Activated CD4-positive, alpha-beta memory T cell treated with anti-CD3 and anti-CD28 coated beads for 36 hours (primary cell): ENCODE measurements at places on chromosomes 6 and 20.

DNA sequence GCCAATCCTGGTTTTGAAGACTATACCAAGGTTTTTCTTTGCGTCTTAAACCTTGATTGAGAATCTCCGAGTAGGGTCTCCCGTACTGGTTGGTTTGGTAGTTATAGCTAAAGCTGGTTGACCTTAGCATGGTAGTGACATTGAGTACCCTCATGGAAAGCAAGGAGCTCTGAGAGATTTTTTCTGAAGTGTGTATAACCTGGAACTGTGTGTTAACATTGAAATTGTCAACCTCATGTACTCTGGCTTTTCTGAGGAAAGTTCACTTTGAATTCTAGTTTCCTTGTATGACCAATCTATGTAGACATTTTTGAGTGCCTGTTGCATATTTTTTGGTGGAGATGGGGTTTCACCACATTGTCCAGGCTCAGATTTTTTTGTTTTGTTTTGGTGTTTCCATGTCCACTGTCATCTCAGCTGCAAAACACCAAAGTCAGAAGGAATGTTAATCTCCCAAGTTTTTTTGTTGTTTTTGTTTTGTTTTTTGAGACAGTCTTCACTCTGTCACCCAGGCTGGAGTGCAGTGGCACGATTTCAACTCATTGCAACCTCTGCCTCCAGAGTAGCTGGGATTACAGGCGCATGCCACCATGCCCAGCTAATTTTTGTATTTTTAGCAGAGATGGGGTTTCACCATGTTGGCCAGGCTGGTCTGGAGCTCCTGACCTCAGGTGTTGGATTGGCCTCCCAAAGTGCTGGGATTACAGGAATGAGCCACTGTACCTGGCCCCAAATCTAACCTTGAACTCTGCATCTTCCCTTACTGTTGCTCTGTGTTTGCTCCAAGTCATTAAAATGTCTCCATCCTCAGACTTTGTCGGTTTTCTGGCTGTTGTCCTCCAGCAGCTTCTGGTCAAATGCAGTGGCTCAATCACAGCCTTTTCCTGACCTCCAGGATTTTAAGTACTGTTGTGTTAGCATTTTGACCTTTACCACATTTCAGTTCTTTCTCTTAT lies 4.3 kb downstream of the RPS12 start:
- DNase-seq = no peak

DNA sequence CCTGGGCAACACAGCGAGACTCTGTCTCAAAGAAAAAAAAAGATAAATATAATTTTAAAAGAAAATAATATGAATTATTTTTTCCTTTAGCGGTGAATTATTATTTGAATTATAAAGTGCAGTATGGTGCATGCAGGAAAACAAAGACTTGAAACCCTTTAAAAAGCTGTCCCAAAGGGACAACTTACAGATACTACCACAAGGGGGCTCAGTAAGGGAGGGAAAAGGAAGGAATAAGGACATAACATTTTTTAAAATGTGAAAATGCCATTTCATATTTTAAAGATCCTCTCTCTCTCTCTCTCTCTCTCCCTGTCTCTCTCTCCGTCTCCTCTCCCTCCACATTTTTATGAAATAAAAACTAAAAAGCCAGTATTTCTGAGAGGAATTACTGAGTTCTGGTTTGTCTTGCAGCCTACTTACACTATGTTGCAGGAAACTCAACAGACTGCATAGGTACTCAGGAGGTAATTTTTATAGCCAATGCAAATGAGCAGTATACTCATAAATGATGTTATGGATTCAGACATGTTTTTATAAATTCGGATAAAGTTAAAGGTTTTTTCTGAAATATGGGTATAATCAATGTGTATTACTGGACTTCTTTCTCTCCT lies 455.0 kb upstream of the GJE1 start:
- DNase-seq = no peak

GRCh38 chr6:12909833-12910232 lies 193.3 kb downstream of the PHACTR1 start:
- DNase-seq = no peak

DNA sequence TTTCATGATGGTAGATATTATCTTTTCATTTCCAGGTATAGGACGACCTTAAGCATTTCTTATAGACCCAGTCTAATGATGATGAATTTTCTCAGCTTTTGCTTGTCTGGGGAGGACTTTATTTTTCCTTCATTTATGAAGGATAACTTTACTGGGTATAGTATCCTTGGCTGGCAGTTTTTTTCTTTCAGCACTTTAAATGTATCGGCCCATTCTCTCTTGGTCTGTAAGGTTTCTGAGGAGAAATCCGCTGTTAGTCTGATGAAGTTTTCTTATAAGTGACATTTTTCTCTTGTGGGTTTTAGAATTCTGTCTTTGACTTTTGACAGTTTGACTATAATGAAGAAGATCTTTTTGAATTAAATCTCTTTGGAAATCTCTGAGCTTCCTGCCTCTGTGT lies 144.7 kb upstream of the SLC22A23 start:
- DNase-seq = no peak

- DNase-seq = no peak
These were observed 29.7 kb upstream of the AFDN start for GRCh38 chr6:167797011-167797471.

DNA sequence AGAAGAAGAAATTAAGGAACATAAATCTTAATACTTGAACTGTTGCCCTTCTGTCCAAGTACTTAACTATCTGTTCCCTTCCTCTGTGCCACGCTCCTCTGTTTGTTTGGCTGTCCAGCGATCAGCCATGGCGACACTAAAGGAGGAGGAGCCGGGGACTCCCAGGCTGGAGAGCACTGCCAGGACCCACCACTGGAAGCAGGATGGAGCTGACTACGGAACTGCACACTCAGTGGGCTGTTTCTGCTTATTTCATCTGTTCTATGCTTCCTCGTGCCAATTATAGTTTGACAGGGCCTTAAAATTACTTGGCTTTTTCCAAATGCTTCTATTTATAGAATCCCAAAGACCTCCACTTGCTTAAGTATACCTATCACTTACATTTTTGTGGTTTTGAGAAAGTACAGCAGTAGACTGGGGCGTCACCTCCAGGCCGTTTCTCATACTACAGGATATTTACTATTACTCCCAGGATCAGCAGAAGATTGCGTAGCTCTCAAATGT lies 17.1 kb downstream of the IRF4 start:
- no peak for DNase-seq

DNA sequence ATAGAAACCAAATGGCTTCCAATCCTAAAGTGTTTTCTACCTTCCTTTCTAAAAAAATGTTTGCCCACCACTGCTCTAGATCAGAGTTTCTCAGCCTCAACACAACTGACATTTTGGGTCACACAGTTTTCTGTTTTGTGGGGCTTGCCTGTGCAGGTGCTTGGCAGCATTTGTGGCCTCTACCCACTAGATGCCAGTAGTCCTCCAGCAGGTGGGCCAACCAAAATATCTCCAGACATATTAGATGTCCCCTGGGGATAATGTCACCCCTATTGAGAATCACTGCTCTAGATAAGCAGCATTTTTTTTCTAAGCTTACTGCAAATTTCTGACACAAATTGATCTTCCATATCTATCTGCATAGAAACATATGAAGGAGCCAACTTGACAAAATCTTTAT lies 26.3 kb upstream of the EPM2A start:
- DNase-seq = no peak

- DNase-seq = no peak
These were observed 33.3 kb downstream of the JARID2 start for GRCh38 chr6:15279047-15279661.

- no peak for DNase-seq
These were observed 3.9 kb upstream of the KIAA0408 start for GRCh38 chr6:127463056-127463455.

GRCh38 chr6:170164271-170164900 lies 126.5 kb downstream of the DLL1 start:
- DNase-seq = no peak

GRCh38 chr6:143727035-143727434 lies 49.3 kb downstream of the PHACTR2 start:
- no peak for DNase-seq

- DNase-seq = no peak
These were observed 908.5 kb upstream of the FLRT3 start for GRCh38 chr20:15245896-15246295.

GRCh38 chr6:127877231-127877630 lies 23.6 kb downstream of the THEMIS start:
- DNase-seq = no peak

GRCh38 chr6:127695108-127695507 lies 118.1 kb downstream of the C6orf58 start:
- no peak for DNase-seq

- DNase-seq = no peak
These were observed 312.3 kb downstream of the PRL start for GRCh38 chr6:21984561-21984960.

GRCh38 chr6:141437685-141438084 lies 695.0 kb upstream of the GJE1 start:
- DNase-seq = no peak

- no peak for DNase-seq
These were observed 13.8 kb upstream of the PM20D2 start for GRCh38 chr6:89132057-89132456.

GRCh38 chr6:82507112-82507511 lies 143.5 kb downstream of the TPBG start:
- DNase-seq = no peak
